ENCODE measurements at places on chromosomes 11 and 22. TPM values are rescaled to one million over a fixed set of nuclear protein-coding genes. Genes with fewer than 3 reads are reported as not detected.
A peak's percentile ranks its signal among the peaks of the same experiment; 100 is the strongest.

The PDE3B gene
- 38.8 TPM for total RNA-seq

The OR5M10 gene
- not detected for total RNA-seq

The HTR3B gene
- total RNA-seq, result not detected

GRCh38 chr11:102138670-102139069 lies 28.4 kb downstream of the YAP1 start:
- no peak for DNase-seq

DNA sequence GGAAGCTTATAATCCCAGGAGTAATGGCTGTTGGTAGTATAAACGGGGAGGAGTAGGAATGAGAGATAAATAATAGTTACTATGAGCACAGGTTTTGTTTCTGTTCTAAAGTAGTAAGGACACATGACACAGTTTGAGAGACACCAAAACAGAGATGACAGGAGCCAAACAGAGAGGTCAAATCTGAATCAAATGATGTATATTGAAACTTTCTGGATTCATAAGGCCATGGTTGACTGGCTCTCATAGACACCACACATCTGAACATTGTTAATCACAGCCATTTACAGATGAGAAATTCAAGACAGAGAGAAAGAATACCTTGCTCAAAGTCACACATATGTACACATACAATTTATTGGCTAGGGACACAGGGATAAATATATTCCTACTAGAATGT lies 63.4 kb upstream of the UCP3 start:
- no peak for DNase-seq

- DNase-seq, result no peak
Measured at GRCh38 chr11:108793138-108793537, 128.3 kb downstream of the DDX10 start.

GRCh38 chr22:39206491-39206890 lies 38.3 kb downstream of the PDGFB start:
- DNase-seq, result no peak

GRCh38 chr22:31613286-31613903 lies 48.6 kb downstream of the PISD start:
- peak; percentile 74 for DNase-seq

GRCh38 chr11:100247704-100248103 lies 439.4 kb upstream of the ARHGAP42 start:
- no peak for DNase-seq

GRCh38 chr11:47533690-47534151 lies 19.2 kb downstream of the CELF1 start:
- no peak for DNase-seq

DNA sequence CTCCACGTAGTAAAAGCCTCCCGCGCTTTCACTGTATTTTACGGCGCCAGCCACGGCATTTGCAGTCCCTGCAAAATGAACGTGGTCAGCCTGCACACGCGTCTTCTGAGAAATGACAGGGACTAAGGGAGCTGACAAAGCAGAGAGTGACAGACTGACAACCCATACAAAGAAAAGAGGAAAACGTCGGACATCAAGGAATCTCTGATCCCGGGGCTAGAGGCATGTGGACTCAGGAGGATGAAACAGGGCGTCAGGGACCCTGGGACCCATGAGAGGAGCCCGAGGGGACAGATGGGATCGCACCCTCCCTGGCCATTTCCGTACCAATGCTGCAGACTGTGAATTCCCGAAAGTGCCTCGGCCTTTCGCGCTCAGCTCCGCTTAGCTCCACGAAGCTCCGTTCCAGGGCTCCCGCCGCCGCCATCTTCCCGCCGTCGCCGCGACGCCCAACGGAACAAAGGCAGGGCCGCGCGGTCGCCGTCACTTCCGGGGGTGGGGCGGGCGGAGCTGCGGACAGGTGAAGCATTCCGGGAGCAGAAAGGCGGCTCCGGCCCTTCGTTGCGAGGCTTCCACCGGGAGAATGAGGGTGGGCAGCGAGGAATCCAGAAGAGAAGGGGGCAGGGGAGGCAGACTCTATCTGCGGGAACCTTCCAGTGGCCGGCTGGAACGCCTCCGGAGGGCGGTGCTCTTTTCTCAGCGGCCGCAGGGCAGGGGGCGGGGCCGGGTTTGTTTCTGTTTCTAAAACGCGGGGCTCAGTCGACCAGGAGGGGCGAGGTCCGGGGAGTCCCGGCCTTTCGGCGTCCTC lies at the start of gene NUP160:
TSS of gene NUP160 (minus strand) at position 459 of the 808 bp plus-strand sequence. CDS start at position 427, 32 bp downstream.
- DNase-seq, result peak; percentile 99

DNA sequence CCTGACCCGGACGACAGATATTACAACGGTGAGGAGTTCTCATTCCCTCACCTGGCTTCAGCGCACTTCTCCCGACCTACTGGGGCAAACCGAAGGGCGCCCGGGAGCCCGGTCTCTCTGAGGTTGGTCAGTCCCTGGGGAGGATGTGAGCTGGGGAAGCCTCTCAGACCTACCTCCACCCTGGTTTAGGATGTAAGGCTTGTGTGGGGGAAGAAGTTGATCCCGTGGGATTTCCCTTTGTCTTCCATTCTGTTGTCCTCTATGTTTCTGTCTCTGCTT lies 12.3 kb downstream of the ROBO3 start:
- DNase-seq, result no peak

DNA sequence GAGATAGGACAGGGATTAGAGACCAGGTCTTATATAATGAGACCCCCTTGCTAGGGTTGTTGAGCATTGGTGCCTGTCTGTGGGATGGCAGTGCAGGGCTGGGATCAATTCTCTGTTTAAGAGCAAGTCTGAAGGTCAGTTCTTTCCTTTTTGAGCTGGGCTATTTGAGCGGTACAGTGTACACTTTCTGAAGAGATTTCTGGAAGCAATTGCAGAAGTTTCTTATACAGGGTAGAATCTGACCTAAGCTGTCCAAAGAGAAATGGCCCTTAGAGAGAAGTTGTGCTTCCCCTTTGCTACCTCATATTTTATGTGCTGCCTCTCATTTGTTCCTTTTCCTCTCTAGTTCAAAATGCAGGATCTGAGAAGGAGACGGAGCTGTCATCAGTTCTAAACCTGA lies 35.8 kb downstream of the CSTPP1 start:
- no peak for DNase-seq
